Mucosa of gallbladder (tissue), 1 donor: ENCODE measurements at places on chromosomes 13 and 19. TPM values are rescaled to one million over a fixed set of nuclear protein-coding genes. Genes with fewer than 3 reads are reported as not detected.
A peak's percentile ranks its signal among the peaks of the same experiment; 100 is the strongest.

DNA sequence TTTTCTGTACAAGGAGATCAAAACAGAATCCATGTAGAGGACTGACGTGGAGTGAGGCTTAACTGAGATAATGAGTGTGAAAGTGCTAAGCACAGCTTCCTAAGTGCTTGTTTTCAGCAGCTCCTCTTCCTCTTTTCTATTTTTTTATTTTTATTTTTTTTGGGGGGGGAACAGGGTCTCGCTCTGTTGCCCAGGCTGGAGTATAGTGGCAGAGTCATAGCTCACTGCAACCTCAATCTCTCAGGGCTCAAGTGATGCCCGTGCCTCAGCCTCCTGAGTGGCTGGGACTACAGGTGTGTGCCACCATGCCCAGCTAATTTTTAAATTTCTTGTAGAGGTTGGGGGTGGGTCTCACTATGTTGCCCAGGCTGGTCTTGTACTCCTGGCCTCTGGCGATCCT is 5.6 kb upstream of the FOSB start:
- no peak for DNase-seq

DNA sequence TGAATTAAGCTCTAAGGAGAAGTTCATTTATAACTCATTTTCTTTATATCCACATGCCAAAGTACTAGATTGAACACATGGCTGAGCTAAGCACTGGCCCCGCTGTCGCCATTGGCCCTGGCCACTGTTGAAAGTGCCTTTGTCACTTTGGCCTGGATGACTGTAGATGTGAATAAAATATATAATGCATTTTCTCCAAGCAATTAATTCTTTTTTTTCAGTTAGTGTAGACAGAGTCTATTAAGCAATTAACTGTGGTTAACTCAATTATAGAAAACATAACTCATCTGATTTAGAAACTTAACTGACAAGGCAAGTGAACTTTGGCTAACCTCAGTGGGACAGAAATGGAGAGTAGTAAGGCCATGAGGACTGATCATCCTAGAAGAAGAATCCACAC is 965.6 kb downstream of the EFNB2 start:
- no peak for DNase-seq

The PSG2 gene
- not detected for total RNA-seq

DNA sequence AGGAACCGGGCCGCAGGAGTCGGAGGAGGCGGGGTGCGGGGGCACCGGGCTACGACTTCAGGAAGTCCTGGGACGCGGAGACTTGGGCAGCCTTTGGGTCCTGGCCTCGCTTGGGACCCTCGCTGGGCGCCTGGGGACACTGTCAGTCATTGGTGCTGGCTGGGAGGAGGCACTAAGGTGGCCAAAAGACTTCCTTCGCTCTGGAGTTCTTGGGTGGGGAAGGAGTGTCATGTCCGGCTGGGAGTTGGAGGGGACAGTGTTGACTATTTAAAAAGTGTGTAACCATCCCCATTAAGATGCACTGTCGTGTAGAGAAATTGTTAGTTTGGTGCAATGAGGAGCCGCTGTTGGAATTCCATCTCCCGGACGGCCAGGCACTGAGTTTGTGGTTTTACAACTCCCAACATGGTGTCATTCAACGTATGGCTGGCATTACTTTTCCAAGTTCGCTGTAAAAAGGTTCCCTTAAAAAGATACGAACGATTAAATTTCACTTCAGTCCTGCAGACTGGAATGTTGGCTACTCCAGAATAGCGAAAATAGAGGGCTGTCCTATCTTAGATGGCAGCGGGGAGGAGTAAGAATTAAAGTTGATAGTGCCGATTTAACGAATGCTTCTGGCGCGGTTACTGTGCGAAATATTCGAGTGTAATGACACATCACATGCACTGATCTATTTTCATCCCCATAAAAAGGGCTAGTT is 776 bp downstream of the DNAJC3 start:
- no peak for DNase-seq

DNA sequence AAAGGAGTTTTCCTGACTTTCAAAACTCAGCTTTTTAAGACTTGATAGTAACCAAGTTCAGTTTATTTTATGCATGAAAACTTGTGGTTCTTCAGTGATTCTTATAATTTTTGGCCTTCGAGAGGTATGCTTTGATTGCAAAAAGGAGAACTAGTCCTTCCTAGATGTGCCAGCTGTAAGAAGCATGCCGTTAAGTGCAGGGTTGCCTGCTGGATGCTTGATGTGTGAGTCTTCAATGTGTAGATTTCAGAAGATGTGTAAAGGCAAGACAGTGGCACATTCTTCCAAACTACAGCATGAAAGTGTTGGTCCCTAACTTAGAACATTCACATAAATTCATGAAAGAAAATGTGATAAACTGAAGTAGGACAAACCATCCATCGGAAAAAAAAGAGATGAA is 532.5 kb downstream of the DCT start:
- DNase-seq = no peak

- DNase-seq = no peak
Observed at GRCh38 chr19:28636016-28636629, 576.8 kb downstream of the UQCRFS1 start.

- no peak for DNase-seq
Observed at GRCh38 chr19:3045885-3046697, 16.2 kb downstream of the TLE5 start.

DNA sequence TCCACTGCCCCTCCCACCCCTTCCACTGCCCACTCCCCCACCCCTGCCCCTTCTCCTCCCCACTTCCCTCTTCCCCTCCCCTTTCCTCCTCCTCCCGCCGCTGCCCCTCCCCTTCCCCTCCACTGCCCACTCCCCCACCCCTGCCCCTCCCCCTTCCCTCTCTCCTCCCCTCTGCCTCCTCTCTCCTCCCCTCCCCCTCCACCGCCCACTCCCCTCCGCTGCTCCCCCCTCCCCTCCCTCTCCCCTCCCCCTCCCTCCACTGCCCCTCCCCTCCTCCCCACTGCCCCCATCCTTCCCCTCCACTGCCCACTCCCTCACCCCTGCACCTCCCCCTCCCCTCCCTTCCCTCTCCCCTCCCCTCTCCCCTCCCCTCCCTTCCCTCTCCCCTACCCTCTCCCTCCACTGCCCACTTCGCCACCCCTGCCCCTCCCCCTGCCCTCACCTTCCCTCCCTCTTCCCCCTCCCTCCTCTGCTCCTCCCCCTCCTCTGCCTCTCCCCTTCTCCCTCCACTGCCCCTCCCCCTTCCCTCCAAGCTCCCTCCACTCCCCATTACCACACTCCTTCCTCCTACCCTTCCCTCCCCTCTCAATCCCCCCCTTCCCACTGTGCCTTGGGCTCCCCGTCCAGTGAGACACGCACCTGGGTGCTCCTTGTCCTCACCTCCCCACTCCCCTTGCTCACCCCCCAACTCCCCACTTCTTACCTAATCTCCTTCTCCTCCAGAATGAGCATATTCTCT is 21.9 kb downstream of the ATP8B3 start:
- no peak for DNase-seq

- DNase-seq = peak; percentile 65
Observed at GRCh38 chr13:112693831-112694497, 4.1 kb downstream of the ATP11A start.

The RAB3A gene
- total RNA-seq = 5.5 TPM

DNA sequence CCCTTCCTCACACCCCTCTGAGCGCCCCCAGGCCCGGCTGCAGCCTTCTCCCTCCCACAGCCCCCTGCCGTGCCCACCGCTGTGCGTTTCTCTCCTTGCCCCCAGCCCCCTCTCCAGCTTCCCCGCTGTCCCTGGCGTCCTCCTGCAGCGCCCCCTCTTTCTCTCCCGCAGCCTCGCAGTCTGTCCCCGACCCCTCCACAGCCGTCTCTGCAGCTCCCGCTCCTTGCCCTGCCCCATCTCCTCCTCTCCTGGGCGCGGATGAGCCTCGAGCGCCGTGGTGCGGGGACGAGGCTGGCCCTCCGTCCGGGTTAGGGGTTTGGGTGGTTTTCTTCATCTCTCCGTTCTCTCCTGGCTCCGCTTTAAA is 1.1 kb downstream of the KMT5C start:
- DNase-seq = no peak

- DNase-seq = no peak
Observed at GRCh38 chr13:40453351-40454021, 213.0 kb downstream of the FOXO1 start.

- DNase-seq = peak; percentile 34
Observed at GRCh38 chr13:100436099-100436498, 152.5 kb downstream of the GGACT start.
